ENCODE measurements at places on chromosomes 3 and 15.

DNA sequence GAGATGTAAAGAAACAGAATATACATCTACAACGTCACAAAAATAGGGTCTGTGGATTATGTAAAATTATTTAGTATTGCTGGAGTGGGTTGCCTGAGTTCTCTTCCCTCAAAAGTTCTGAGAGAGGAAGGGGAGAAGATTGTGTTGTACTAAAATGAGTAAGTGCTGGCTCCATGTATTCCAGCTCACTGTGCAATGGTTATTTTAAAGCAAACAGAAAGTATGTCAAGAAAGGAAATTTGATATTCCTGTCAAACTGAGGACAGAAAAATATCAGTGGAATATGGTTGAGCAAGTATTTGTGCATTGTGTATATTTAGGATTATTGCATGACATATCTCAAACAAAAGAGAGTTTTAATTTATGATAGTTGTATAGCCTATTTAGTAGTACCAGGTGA, 2.2 kb downstream of the TRPC1 start:
- DNase-seq: no peak

GRCh38 chr15:69810431-69811354, 287.0 kb downstream of the TLE3 start:
- DNase-seq: no peak

DNA sequence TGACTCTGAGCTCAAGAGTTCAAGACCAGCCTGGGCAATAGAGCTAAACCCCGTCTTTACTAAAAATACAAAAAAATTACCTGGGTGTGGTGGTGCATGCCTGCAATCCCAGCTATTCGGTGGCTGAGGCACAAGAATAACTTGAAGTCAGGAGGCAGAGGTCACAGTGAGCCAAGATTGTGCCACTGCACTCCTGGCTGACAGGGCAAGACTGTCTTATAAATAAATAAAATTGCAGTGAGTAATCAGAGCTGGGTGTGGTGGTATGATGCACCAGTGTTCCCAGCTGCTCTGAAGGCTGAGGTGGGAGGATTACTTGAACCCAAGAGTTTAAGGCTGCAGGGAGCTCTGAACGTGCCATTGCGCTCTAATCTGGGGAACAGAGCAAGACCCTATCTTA, 55.9 kb upstream of the GCNT3 start:
- DNase-seq: no peak

GRCh38 chr3:196008387-196008786, 73.5 kb downstream of the TFRC start:
- DNase-seq: no peak
